Stimulated activated CD4-positive, alpha-beta T cell treated with anti-CD3 and anti-CD28 coated beads, Interleukin-4, amount 100 ng/mL, for 4 hours (primary cell): ENCODE measurements at places on chromosomes 4 and X.

GRCh38 chr4:161525121-161525520 lies 638.7 kb downstream of the FSTL5 start:
- no peak for DNase-seq

- no peak for DNase-seq
These were observed 20.8 kb downstream of the ENPP6 start for GRCh38 chr4:184196730-184197385.

GRCh38 chr4:155376387-155377268 lies at the start of gene MAP9:
Gene MAP9 (minus strand): TSS chr4:155376965. CDS start chr4:155375850, 1,115 bp downstream.
- DNase-seq: peak; percentile 77

DNA sequence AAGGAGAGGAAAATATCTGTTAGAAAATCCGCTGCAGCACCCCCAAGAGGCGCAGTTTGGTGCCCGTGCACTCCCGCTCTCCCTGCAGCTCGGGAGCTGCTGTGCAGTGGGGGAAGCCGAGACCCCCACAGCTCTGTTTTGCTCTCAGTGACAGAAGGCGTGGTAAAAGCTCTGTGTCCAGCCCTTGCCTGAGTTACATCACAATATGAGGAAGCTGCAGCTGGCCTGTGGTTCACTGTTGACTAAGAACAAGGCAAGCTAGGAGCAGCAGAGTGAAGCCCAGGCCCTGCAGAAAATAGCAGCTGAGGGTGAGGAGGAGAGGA lies 88.5 kb upstream of the ADRA2C start:
- DNase-seq: no peak

DNA sequence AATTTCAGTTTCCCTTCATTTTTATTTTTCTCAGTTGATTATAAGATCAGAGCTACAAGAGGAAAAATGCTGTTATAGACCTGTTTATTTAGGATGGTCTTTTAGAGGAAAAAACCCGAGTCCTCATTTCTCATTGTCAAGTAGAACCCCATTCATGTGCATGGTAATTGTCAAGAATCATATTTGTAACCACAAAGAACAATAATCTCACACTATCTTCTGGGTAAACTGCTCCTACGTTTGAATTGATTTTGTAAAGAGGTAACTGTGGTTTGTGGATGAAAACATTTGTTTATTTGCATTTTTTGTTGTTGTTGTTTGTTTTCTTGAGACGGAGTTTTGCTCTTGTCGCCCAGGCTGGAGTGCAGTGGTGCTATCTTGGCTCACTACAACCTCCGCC lies 23.8 kb downstream of the RAPGEF2 start:
- no peak for DNase-seq

DNA sequence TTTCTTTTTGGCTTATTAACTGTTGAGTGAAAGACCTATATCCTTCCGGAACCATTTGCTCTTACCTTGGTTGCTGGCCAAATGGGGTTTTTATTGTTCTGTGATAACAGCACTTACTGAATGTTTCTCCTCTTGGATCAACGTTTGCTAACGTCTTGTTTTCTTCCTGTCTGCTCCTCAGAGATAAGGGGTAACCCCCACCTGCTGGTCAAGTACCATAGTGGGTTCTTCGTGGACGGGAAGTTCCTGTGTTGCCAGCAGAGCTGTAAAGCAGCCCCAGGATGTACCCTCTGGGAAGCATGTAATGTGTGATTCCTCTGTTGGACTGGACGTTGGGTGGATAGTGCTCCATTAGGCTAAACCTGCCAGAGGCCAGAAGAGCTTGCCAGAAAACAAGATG lies 15.3 kb downstream of the BMX start:
- DNase-seq: no peak

- no peak for DNase-seq
These were observed 173.8 kb downstream of the CAMK2D start for GRCh38 chr4:113587640-113588275.

GRCh38 chr4:184833046-184833838 lies 7.5 kb upstream of the ACSL1 start:
- no peak for DNase-seq

GRCh38 chr4:107931775-107932321 lies 499 bp downstream of the CYP2U1 start:
- peak; percentile 26 for DNase-seq

DNA sequence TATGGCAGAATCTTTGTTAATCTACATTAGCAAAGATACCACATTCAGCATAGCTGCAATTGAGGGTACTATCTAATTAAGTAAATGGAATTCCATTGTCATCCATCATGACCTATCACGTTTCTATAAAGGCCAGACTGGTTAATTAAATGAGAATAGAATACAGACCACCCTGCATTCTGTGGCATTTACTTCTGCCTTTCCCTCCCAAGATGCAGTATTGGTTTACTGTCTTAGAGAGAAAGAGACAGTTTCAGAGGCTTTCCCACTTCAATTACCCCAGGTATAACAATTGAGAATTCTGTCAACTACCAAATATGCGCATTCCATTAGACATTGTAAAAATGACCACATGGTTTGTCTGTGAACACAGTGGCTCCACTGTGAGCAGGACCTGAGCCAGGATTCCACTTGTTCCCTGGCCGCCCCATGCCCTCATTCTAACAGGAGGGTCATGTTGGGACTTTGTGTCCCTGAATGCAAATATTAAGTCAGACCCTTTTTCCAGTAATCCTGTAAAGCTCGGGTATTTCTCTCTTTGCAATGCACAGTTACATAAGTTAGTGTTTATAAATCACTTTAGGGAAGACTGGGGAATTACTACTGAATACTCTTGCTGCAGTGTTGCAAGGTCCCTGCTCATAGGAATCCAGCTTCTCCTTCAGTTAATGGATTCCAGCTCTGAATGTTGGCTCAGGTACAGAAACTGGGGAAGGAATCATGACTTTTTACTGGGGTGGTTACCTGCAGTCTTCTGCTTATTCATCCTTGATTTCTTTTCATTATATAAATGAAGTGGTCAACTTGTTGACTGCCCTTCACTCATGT lies 261.0 kb downstream of the PDGFC start:
- no peak for DNase-seq

- no peak for DNase-seq
These were observed 17.0 kb downstream of the MAB21L2 start for GRCh38 chr4:150598909-150599308.

DNA sequence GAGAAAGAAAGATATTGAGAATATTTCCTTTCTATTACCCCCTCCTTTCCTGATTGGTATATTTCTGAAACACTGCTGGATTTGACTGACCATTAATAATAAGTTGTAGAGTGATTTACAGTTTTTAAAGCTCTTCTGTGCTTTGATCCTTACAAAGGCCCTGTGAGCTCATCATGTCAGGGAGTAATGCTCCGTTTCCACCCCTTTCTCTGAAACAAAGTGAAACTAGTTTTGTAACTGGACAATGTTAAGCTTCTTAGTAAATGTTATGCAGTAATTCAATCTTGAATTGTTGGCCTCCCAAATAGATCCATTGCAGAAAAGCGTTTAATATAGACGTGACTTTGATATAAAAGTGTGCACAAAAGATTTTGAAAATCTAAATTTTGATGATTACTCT lies 190.1 kb upstream of the GNPDA2 start:
- no peak for DNase-seq

DNA sequence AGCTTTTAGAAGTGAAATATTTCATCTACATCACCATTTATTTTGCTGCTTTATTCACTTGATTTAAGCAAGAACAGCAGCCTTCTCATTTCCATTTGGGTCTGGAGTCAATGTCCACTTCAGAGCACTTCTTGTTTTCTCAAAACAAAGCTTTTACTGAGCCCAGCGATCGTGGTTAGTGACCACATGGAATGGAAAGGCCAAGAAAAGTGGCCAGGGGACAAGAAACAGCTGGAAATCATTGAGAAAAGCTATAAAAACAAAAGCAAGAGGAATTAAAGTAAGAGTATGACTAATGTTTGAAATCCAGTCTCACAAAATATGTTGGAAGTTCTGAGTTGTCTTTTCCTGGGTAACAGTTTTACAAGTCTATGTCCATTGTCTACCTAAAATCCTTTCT lies 328.4 kb upstream of the INTU start:
- no peak for DNase-seq

DNA sequence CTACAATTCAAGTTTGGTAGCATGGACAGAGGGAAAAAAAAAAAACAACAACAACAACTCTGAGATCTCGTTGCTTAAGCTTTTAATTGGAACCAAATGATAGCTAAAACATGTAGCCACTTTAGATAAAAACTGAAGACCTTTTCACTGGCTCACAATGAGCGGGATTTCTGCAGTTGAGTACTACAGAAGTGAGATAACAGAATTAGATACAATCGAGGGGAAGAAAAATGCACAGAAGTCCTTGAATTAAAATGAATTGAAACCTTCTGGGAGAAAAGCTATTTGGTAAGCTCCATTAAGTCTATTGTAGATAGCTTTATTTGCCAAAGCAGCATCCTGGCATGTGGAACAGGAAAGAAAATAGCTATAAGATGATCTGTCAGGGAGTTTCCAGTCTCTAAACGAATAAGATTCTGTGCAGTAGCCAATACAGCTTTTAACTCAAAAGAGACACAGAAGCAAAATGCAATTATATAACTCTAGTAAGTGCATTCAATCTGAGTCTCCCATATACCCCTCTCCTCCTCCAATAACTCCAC lies 248.5 kb downstream of the ENOX2 start:
- no peak for DNase-seq
